ENCODE measurements at places on chromosomes 5 and 9.

DNA sequence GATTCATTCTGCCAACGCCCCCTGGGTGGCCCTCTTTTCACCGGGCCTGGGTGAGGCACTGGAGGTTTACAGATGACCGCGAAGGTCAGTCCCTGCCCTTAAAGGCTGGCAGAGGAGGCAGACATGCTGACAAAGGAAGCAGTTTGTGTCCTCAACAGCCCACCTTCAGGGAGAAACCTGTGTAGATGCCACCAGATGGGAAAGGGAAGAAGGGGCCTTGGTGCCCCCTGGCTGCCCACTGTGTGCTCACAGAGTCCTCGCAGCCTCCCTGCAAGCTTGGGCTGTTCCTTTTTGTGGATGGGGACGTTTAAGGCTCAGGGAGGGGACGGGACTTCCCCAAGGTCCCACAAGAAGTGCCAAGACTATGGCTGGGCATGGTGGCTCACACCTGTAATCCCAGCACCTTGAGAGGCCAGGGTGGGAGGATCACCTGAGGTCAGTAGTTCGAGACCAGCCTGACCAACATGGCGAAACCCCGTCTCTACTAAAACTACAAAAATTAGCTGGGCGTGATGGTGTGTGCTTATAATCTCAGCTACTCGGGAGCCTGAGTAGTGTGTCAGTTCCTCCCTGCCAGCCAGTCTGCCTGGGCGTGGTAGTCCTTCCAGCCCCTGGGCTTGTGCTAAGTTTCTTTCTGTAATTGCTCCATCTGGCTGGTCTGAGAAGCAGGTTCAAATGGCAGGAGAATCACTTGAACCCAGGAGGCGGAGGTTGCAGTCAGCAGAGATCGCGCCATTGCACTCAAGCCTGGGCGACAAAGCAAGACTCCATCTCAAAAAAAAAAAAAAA, 36.2 kb downstream of the NEK6 start:
- H3K4me3 ChIP-seq = no peak overlapping the region
- peaks cover 26% of the 10 kb centered on the region for H3K4me1 ChIP-seq
- no peak overlapping the region for H3K27ac ChIP-seq
- H3K27me3 ChIP-seq = no peaks in the 10 kb centered on the region
- DNase-seq = no peak

- no peak overlapping the region for H3K4me3 ChIP-seq
- no peak for DNase-seq
- H3K4me1 ChIP-seq = no peaks in the 10 kb centered on the region
- no peaks in the 10 kb centered on the region for H3K27me3 ChIP-seq
- no peaks in the 10 kb centered on the region for H3K36me3 ChIP-seq
These were observed 219.4 kb downstream of the NFIB start for GRCh38 chr9:14094491-14094890.

DNA sequence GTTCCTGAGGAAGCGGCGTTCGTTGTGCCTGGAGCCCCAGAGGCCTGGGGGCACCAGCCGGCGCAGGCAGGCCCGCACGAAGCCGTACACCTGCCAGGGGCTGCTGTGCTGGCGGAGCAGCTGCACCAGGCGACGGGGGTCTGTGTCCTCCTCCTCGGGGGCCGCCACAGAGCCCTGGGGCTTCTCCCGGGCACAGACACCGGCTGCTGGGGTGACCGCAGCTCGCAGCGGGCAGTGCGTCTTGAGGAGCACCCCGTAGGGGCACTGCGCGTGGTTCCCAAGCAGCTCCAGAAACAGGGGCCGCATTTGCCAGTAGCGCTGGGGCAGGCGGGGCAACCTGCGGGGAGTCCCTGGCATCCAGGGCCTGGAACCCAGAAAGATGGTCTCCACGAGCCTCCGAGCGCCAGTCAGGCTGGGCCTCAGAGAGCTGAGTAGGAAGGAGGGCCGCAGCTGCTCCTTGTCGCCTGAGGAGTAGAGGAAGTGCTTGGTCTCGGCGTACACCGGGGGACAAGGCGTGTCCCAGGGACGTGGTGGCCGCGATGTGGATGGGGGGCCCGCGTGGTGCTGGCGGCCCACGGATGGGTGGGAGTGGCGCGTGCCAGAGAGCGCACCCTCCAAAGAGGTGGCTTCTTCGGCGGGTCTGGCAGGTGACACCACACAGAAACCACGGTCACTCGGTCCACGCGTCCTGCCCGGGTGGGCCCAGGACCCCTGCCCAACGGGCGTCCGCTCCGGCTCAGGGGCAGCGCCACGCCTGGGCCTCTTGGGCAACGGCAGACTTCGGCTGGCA, 1.3 kb downstream of the TERT start:
- peaks cover 22% of the 10 kb centered on the region for H3K4me1 ChIP-seq
- no peak overlapping the region for H3K4me3 ChIP-seq
- no peak for DNase-seq
- H3K27me3 ChIP-seq = no peaks in the 10 kb centered on the region
- H3K27ac ChIP-seq = no peak overlapping the region

DNA sequence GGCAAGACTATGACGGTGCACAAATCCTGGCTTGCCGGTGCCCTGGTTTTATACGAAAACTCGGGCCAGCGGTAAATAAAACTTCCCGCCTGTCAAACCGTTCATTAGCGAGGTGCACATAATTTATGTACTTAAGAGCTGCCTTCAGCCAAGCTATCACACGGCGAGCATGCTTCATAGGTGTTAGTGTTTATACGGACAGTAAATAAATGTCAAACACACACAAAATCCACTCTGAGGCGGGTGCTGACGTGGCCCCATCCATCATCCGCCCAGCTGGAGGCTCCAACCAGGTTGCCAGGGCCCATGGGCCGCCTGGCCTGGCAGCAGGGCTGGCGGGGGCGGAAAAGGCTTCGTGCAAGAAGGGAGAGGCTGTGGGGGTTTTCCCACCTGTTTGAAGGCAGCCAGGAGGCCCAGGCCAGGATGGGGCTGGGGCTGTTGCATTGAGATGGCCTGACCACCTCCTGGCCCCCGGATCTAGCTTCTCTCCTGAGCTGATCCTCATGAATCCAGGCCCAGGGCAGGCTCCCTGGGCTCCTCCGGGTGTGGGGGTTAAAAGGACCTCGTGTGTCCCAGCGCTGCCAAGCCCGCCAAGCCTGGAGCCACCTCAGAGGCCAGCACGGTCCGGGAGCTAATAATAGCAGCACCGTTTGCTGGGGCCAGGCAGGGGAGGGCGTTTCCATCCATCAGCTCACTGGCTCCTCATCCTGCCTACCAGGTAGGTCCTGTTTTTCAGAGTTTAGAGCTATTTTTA, 43.2 kb downstream of the BARX1 start:
- no peak overlapping the region for H3K4me3 ChIP-seq
- H3K36me3 ChIP-seq = no peaks in the 10 kb centered on the region
- H3K4me1 ChIP-seq = peaks cover 14% of the 10 kb centered on the region
- no peaks in the 10 kb centered on the region for H3K27me3 ChIP-seq
- H3K27ac ChIP-seq = no peak overlapping the region
- no peak for DNase-seq

DNA sequence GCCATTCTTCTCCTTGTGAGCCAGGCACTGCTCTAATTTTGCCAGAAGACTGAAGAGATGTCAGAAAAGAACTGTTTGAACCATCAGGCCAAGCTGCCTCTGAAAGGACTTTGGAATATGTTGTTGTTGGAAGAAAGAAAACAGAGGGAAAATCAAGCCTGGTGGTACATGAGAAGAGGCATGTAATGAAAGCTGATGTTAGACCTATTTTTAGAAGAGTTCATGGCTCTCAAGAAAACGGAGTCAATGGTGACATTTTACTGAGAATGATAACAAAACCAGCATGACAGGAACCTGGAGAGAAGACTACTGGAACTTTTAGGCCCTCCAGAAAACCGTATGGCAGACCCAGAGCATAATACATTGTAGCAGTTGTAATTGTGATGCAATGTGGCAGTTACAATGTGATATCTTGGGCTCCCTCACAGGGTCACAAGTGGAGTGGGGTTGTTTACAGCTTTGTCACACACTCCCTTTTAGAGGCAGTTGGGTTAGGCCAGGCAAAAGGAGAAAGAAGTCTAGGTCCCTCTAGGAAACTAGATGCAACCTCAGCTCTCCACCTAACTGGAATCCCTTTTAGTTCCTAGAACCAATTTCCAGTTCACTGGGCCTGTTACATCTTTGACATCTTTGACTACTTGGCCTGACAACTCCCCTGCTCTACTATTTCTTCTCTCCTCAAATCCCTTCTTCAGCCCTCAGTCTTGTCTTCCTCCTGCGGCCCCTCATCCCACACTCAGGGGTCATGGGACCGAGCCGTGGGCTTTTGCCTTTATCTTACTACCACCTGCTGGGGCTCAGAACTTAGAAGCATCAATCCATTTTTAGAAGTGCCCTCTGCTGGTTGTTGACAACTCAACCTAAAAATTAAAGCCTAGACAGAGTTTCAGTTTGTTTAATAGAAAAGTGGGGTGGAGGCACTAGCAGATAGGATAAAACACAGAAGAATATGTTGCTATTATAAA, 61.2 kb upstream of the JAK2 start:
- H3K36me3 ChIP-seq = no peaks in the 10 kb centered on the region
- no peak for DNase-seq
- no peaks in the 10 kb centered on the region for H3K27me3 ChIP-seq
- H3K4me3 ChIP-seq = no peak overlapping the region

DNA sequence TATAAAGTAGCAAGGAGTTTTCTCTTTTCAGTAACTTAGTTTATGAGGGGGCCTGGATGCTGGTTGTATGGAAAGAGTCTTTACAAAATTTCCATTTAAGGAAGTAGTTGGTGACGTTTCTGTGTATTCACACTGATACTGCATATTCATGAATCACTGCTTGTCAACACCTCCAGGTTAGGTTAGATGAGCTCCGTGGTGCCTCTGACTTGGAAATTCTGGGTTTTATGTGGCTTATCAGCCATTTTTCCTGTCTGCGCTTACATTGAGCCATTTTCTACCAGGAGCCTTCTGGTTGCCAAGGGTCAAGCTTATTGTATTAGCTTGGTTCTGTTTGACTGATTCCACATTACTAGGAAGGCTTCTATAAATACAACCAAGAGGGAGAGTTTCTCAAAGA, 128.3 kb downstream of the SLC28A3 start:
- no peak for DNase-seq
- H3K27ac ChIP-seq = no peak overlapping the region
- H3K36me3 ChIP-seq = no peaks in the 10 kb centered on the region
- H3K4me1 ChIP-seq = no peaks in the 10 kb centered on the region
- no peak overlapping the region for H3K4me3 ChIP-seq

- no peaks in the 10 kb centered on the region for H3K36me3 ChIP-seq
- no peak overlapping the region for H3K4me3 ChIP-seq
- no peaks in the 10 kb centered on the region for H3K4me1 ChIP-seq
These were observed 39.0 kb upstream of the PPP1R26 start for GRCh38 chr9:135440620-135441019.

- H3K27ac ChIP-seq = no peak overlapping the region
- H3K4me1 ChIP-seq = no peaks in the 10 kb centered on the region
- no peak overlapping the region for H3K4me3 ChIP-seq
- H3K36me3 ChIP-seq = no peaks in the 10 kb centered on the region
These were observed 25.2 kb upstream of the ASPN start for GRCh38 chr9:92507496-92507895.

- H3K36me3 ChIP-seq = no peaks in the 10 kb centered on the region
- no peaks in the 10 kb centered on the region for H3K27me3 ChIP-seq
- no peak overlapping the region for H3K27ac ChIP-seq
These were observed 406.6 kb upstream of the TNC start for GRCh38 chr9:115524453-115525059.

DNA sequence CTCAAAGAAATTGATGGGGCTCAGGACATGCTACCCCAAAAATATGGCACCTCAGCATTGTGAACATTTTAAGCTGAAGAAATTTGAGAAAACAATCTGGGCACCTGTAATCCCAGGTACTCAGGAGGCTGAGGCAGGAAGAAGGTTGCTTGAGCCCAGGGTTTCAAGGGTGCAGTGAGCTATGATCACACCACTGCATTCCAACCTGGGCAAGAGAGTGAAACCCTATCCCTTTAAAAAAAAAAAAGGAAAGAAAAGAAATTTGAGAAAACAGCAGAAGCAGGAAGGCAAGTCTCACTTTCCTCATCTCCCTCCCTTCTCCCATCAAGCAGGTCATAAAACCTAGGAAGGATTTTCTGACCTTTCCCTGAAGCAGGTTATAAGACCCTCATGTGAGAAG, 23.6 kb downstream of the TPD52L3 start:
- no peak for DNase-seq
- no peak overlapping the region for H3K4me3 ChIP-seq
- no peak overlapping the region for H3K27ac ChIP-seq
- no peaks in the 10 kb centered on the region for H3K27me3 ChIP-seq
- no peaks in the 10 kb centered on the region for H3K4me1 ChIP-seq

- no peak overlapping the region for H3K4me3 ChIP-seq
- H3K4me1 ChIP-seq = no peaks in the 10 kb centered on the region
- H3K36me3 ChIP-seq = no peaks in the 10 kb centered on the region
- no peak overlapping the region for H3K27ac ChIP-seq
- H3K27me3 ChIP-seq = peaks cover 4% of the 10 kb centered on the region
- no peak for DNase-seq
These were observed 29.8 kb downstream of the PCDHAC2 start for GRCh38 chr5:140996060-140996459.

GRCh38 chr9:4349816-4350418, 50.0 kb upstream of the GLIS3 start:
- no peak overlapping the region for H3K4me3 ChIP-seq
- H3K27me3 ChIP-seq = no peaks in the 10 kb centered on the region
- no peak overlapping the region for H3K27ac ChIP-seq
- no peaks in the 10 kb centered on the region for H3K36me3 ChIP-seq
- peaks cover 4% of the 10 kb centered on the region for H3K4me1 ChIP-seq
- no peak for DNase-seq

DNA sequence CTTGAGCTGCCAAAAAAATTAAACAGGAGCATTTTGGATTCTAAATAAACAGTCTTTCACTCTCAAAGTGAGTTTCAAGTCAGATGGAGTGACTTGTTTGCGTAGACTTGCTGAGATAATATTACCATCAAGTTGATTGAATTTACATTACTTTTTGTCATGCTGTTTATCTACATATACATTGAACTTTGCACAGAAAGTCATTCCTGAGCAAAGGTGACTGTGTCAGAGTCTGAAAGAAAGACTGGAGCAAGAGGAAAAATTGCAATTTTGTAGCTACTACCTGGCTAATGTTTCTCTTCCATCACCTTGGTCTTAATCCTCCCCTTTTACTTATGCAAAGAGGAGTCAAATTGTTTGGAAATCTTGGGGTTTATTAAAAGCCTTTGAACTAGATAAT, 179.4 kb downstream of the PTTG1 start:
- no peak overlapping the region for H3K4me3 ChIP-seq
- DNase-seq = no peak
- H3K4me1 ChIP-seq = no peaks in the 10 kb centered on the region
- H3K27me3 ChIP-seq = no peaks in the 10 kb centered on the region

- H3K27ac ChIP-seq = no peak overlapping the region
- H3K4me1 ChIP-seq = no peaks in the 10 kb centered on the region
- no peaks in the 10 kb centered on the region for H3K27me3 ChIP-seq
- DNase-seq = no peak
These were observed 29.1 kb upstream of the SEC16A start for GRCh38 chr9:136511670-136512592.

DNA sequence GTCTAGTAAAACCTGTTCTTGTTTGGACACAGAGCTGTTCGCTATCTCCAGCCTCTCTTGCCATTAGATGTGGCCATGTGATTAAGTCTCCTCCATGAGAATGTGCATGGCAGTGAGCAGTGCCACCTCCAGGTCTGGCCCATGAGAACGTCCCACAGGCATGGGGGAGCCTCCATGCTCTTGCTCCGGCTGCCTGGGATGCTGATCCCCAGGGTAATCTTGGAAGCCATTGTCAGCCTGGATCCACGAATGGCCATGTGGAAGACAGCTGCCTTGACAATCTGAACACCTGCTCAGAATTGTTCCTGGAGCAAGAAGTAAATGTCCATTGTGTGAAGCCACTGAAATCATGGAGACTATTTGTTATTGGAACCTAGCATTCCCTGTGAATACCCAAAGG, 83.5 kb downstream of the FSTL4 start:
- no peak for DNase-seq
- H3K27me3 ChIP-seq = no peaks in the 10 kb centered on the region
- H3K27ac ChIP-seq = no peak overlapping the region
- no peaks in the 10 kb centered on the region for H3K4me1 ChIP-seq
- H3K4me3 ChIP-seq = no peak overlapping the region
- no peaks in the 10 kb centered on the region for H3K36me3 ChIP-seq
